Stimulated activated naive CD4-positive, alpha-beta T cell (primary cell): ENCODE measurements at places on chromosomes 4 and X.

DNA sequence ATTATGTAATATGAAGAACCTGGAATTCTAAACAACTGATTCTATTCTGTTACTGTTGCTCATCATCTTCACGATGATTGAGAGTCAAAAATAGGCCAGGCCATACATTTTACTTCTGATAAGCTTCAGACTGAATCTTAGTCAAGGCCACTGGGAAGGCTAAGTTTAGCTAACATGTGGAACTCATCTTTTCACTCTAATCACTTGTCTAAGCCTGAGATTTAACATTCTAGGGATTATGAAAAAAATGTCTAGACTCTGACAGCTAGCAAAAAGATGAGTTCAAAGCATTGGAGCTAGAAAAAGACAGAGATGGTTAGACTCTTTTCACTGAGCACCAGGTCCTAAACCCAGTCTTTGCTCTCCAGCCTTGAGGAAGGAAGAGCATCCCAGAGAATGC is 656.2 kb upstream of the IGFBP7 start:
- no peak for DNase-seq

DNA sequence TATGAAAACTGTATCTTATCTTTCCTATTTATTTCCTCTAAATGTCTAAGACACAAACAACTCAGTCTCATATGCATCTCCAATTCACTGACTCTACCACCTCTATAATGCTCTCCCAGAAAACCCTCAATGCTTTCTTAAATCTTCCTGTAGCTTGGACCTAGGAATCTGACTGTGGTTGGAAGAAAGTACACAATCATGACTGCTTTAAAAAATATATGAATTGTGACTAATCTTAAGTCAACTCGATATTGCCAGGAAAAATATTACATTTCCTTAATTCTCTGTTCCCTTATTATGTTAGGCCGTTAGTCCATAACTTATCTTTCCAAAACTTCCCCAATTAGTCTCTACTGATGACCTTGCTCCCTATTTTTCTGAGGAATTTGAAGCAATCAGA is 87.0 kb downstream of the SPCS3 start:
- no peak for DNase-seq

DNA sequence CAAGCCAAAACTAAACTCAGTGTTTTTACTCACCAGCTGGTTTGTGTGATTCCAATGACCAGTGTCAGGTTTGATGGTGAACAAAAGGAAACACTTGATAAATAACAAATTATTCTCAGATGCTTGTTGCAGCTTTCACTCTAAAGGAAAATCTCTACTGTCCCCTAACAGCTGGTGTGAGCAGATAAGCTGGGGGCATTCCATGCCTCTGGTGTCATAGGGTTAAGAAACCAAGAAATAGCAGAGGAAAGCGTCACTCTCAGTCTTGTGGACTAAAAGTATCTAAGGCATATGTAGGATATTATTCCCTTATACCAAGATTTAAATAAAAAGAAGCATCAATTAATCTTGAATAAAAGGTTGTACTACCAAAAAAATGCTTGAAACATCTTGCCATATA is 24.3 kb downstream of the TRPC5 start:
- no peak for DNase-seq

GRCh38 chr4:183304538-183304937 is 15.5 kb downstream of the CLDN22 start:
- no peak for DNase-seq

DNA sequence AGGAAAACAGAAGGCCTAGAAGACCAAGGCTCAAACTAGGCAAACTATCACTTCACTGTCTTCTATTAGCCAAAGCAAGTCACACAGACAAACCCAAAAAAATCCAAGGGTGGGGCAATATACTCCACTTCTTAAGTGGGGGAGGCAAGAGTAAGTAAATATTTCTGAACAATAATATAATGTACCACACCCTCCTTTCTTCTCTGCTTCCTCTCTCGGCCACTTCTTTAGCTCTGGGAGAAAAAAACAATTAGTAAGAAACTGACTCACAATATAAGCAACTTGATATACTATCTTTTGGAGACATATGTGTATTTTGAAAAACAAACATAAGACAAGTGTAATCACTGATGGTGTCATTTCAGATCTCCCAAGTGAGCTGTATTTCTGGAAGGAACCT is 14.8 kb downstream of the DCAF8L1 start:
- no peak for DNase-seq

- DNase-seq, result no peak
These were observed 35.3 kb downstream of the AREG start for GRCh38 chr4:74480267-74480666.
